ENCODE measurements at places on chromosomes 6 and 20. TPM values are rescaled to one million over a fixed set of nuclear protein-coding genes. Genes with fewer than 3 reads are reported as not detected.

- H3K27ac ChIP-seq, result no peak overlapping the region
- no peak for DNase-seq
- peaks cover 83% of the 10 kb centered on the region for H3K27me3 ChIP-seq
- H3K4me3 ChIP-seq, result no peak overlapping the region
- H3K36me3 ChIP-seq, result no peaks in the 10 kb centered on the region
Observed at GRCh38 chr20:44769481-44769863, 23.8 kb downstream of the KCNK15 start.

DNA sequence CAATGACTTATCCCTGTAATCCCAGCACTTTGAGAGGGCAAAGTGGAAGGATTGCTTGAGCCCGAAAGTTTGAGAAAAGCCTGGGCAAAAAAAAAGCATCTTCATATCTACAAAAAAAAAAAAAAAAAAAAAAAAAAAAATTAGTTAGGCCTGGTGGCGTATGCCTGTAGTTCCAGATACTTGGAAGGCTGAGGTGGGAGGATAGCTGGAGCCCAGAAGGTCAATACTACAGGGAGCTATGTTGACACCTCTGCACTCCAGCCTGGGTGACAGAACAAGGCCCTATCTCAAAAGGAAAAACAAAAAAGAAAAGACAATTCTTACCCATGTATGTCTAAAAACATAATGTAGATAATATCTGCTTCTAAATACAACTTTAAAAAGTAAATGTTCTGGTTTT is 27.2 kb downstream of the CRISP1 start:
- no peak overlapping the region for H3K4me3 ChIP-seq
- no peak for DNase-seq
- peaks cover 12% of the 10 kb centered on the region for H3K27me3 ChIP-seq
- no peaks in the 10 kb centered on the region for H3K36me3 ChIP-seq
- H3K27ac ChIP-seq, result no peak overlapping the region
- H3K4me1 ChIP-seq, result no peaks in the 10 kb centered on the region

GRCh38 chr20:62782149-62782892 is 14.0 kb upstream of the MRGBP start:
- H3K27me3 ChIP-seq, result peaks cover 25% of the 10 kb centered on the region
- no peaks in the 10 kb centered on the region for H3K36me3 ChIP-seq
- peak overlapping the region; percentile 76 for H3K27ac ChIP-seq
- peaks cover 23% of the 10 kb centered on the region for H3K4me1 ChIP-seq

DNA sequence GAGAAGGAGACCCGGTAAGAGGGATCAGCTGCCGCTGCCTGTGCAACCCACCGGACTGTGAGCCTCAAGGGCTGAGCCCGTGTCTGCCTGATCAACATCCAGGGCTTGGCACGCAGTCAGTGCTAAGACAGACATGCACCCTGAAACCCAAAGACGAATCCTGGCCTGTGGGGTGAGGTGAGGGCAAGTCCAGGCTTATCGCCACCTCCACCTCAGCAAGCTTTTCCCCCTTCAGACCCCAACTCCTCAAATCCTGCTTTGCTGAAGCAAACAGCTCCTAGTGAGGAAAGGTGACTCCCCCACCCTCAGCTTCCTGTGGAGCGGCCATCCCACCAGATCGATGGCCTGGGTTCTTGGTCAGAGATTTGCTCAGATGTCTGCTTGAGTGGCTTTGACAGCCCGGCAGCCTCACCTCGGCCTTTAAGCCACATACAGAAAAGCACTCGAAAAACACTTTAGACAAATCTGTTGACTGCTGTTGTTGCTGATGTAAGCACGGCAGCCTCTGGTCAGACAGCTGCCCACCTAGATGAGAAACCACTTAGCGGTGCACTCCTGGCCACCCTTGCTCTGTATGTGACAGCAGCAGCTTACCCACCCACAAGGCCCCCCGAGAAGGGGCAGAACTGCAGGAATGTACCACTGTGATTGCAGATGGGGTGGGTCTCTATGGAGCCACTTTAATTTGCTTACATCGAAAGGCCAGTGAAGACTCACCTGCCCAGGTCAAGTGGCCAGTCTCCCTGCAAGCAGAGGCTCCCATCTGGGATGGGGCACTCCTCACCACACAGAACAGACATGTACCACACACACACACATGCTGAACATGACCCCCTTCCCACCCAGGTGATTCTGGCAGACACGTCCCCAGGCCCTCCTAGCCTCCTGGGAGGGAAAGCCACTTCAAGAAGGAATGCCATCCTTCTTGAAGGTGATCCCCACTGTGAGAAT is 14.8 kb downstream of the MTCH1 start:
- DNase-seq, result no peak
- no peaks in the 10 kb centered on the region for H3K27me3 ChIP-seq
- peaks cover 94% of the 10 kb centered on the region for H3K36me3 ChIP-seq
- H3K4me3 ChIP-seq, result no peak overlapping the region
- H3K27ac ChIP-seq, result peak overlapping the region; percentile 85
- peaks cover 94% of the 10 kb centered on the region for H3K4me1 ChIP-seq

DNA sequence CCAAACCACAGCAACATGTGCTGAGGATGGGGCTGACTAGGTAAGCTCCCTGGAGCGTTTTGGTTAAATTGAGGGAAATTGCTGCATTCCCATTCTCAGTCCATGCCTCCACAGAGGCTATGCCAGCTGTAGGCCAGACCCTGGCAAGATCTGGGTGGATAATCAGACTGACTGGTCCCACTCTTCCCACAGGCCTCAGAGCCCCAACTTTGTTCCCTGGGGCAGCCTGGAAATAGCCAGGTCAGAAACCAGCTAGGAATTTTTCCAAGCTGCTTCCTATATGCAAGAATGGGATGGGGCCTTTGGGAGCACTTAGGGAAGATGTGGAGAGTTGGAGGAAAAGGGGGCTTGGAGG is 1.5 kb upstream of the VEGFA start:
- no peaks in the 10 kb centered on the region for H3K27me3 ChIP-seq
- H3K4me3 ChIP-seq, result no peak overlapping the region
- no peaks in the 10 kb centered on the region for H3K36me3 ChIP-seq

The IPCEF1 gene
- total RNA-seq, result 1.7 TPM

Data from left ventricle myocardium inferior (tissue), 1 donor.